ENCODE measurements at places on chromosomes 3 and 15.

- no peak overlapping the region for H3K4me3 ChIP-seq
- no peaks in the 10 kb centered on the region for H3K36me3 ChIP-seq
- DNase-seq, result no peak
- H3K27ac ChIP-seq, result no peak overlapping the region
Observed at GRCh38 chr3:167350245-167350862, 29.7 kb downstream of the ZBBX start.

GRCh38 chr15:64144192-64144564 is 7.4 kb upstream of the SNX22 start:
- H3K27ac ChIP-seq, result no peak overlapping the region
- H3K4me1 ChIP-seq, result peaks cover 7% of the 10 kb centered on the region
- DNase-seq, result no peak
- no peaks in the 10 kb centered on the region for H3K36me3 ChIP-seq
- peak overlapping the region; percentile 66 for H3K4me3 ChIP-seq

- H3K36me3 ChIP-seq, result no peaks in the 10 kb centered on the region
- peaks cover 35% of the 10 kb centered on the region for H3K27me3 ChIP-seq
- DNase-seq, result no peak
- no peaks in the 10 kb centered on the region for H3K4me1 ChIP-seq
Observed at GRCh38 chr3:71838406-71838805, 53.5 kb upstream of the PROK2 start.

- no peak overlapping the region for H3K4me3 ChIP-seq
- DNase-seq, result no peak
- no peaks in the 10 kb centered on the region for H3K36me3 ChIP-seq
Observed at GRCh38 chr15:83215306-83215705, 7.7 kb upstream of the HDGFL3 start.

DNA sequence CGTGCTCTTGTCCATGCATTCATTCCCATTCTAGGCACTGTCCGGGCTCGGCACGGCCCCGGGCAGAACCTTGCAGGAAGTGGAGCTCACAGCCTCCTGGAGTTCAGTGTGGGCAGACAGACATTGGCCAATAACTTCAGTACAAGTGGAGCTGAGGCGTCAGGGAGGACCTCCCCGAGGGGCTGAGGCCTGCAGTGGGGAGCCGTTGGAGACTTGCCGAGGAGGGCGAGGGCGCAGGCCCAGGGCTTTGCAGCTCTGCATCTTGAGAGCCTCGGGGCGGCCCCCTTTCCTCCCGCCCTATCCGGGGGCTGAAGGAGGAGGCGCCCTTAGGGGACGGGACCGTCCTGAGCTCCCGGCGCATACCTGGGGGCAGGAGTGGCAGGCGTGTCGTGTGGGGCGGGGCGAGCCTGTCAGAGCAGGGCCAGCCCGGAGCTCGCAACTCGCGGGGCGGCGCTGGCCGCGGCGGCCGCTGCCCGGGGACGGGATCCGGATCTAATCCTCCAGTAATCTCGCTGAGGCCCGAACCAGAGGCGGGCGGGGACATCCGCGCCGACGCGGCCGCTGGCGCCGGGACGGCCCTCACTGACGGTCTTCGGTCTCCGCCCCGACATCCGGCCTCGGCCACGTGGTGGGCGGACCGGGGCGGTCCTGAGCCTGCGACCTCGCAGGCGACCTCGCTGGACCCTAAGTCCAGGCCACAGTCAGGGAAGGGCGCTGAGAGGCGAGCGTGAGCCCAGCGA is at the start of gene ACY1:
Gene ACY1 (plus strand): TSS at position 698 of the 740 bp plus-strand sequence. CDS start 530 bp downstream, outside the sequence.
- peak within 1 kb of the TSS; percentile 97 for H3K4me3 ChIP-seq
- no peaks in the 10 kb centered on the region for H3K27me3 ChIP-seq
- H3K27ac ChIP-seq, result peak within 1 kb of the TSS; percentile 78
- H3K4me1 ChIP-seq, result peaks cover 17% of the 10 kb centered on the region
- no peaks in the 10 kb centered on the region for H3K36me3 ChIP-seq
- DNase-seq, result peak; percentile 73

DNA sequence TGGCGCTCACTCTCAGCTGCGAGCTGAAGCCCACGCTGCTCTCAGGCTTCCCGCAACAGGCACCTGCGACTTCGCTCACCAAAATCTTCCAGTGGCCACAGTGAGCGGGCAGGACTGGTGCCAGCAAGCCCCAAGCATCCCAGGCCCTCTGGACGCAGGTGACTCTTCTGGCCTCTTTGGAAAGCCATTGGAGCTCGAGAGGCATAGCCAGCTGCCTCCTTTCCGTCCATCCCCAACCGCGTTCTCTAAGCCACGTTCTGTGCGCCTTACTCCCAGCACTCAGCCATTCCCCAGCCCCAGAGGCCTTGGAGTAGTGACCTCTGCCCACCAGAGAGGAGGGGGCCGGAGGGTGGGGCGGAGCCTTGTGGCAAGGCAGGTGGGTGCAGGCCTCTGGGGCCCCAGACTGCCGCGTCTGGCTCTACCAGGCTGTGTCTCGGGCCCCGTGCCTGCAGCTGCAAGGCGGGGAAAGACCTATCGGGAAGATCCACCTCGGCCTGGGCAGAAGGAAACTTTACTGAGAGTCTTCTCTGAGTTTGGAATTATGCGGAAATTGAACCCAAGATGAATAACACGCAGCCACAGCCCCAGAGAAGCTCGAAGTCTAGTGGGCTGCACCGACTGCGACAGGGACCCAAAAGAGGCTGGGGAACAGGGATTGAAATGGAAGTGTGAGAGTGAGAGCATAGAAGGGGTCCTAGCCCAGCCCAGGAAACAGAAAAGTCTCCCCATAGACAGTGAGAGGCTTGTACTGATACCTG is 3.6 kb upstream of the SOX14 start:
- DNase-seq, result no peak
- H3K4me3 ChIP-seq, result no peak overlapping the region
- no peaks in the 10 kb centered on the region for H3K36me3 ChIP-seq
- peaks cover 2% of the 10 kb centered on the region for H3K4me1 ChIP-seq

GRCh38 chr3:41075975-41076374 is 123.3 kb upstream of the CTNNB1 start:
- H3K27me3 ChIP-seq, result peaks cover 13% of the 10 kb centered on the region
- no peaks in the 10 kb centered on the region for H3K36me3 ChIP-seq
- peaks cover 7% of the 10 kb centered on the region for H3K4me1 ChIP-seq

DNA sequence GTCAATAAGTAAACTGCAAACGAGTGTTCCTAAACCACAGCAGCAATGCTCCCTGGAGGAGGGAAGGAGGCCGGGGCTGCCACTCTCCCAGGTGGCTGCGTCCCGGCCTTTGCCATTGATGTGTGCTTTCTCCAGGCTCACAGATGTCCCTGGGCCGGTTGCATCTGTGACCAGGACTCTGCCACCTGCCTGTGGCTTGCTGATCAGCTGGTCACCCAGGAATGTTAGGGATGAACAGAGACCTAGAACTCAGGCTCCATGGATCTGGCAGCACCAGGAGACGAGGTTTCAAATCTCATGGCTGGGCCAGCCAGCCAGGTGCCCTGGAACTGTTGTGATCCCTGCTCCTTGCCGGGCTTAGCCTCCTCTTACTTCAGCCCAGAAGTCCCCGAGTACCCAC is 65.7 kb downstream of the KLF15 start:
- DNase-seq, result no peak
- H3K27ac ChIP-seq, result no peak overlapping the region
- H3K4me3 ChIP-seq, result no peak overlapping the region
- no peaks in the 10 kb centered on the region for H3K36me3 ChIP-seq
- H3K4me1 ChIP-seq, result peaks cover 2% of the 10 kb centered on the region

DNA sequence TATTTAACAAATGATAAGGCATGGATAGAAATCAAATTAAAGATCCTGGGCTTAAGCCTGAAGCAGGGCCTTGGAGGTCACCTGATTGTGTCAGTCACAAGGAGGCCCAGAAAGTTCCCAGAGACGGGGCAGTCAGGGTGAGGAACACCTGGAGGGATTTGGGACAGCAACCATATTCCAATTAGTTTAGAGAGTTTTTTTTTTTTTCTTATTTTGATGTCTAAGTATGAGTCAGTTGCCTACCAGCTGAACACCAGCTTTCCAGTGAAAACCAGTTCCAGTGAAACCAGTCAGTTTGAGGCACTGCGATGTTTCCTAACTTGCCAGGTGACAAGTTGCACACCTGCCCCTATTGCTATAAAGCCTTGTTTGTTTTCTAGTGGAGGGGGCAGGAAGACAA is 350.7 kb upstream of the AZI2 start:
- no peaks in the 10 kb centered on the region for H3K4me1 ChIP-seq
- no peaks in the 10 kb centered on the region for H3K36me3 ChIP-seq
- DNase-seq, result no peak
- H3K27me3 ChIP-seq, result no peaks in the 10 kb centered on the region

- H3K27ac ChIP-seq, result no peak overlapping the region
- H3K27me3 ChIP-seq, result peaks cover 9% of the 10 kb centered on the region
- H3K36me3 ChIP-seq, result no peaks in the 10 kb centered on the region
- no peak for DNase-seq
- peaks cover 6% of the 10 kb centered on the region for H3K4me1 ChIP-seq
Observed at GRCh38 chr15:79007066-79007465, 62.2 kb upstream of the CTSH start.

GRCh38 chr3:108006077-108006771 is 84.6 kb downstream of the CD47 start:
- no peaks in the 10 kb centered on the region for H3K27me3 ChIP-seq
- H3K27ac ChIP-seq, result no peak overlapping the region
- no peak overlapping the region for H3K4me3 ChIP-seq
- no peaks in the 10 kb centered on the region for H3K36me3 ChIP-seq

- H3K27me3 ChIP-seq, result no peaks in the 10 kb centered on the region
- no peak overlapping the region for H3K4me3 ChIP-seq
- H3K36me3 ChIP-seq, result no peaks in the 10 kb centered on the region
- DNase-seq, result no peak
Observed at GRCh38 chr3:117887901-117888300, 1146.7 kb downstream of the IGSF11 start.

DNA sequence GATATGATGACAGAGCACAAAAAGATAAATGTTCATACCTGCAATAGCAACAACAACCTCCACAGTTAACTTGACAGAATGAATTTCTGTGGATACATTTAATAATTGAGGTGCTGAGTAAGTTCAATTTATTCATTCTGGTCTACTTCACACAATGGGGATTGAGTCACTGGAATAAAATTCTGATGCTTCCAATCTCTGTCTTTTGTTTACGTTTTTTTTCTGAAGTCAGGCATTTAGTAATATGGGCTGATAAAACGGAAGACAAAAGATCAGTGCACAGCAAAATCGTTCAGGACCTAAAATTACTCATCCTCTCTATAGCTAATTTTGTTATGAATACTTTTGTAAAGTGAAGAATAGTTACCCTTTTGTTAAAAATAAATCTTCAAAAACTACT is 565.9 kb upstream of the CCDC54 start:
- H3K36me3 ChIP-seq, result no peaks in the 10 kb centered on the region
- H3K4me1 ChIP-seq, result no peaks in the 10 kb centered on the region
- H3K4me3 ChIP-seq, result no peak overlapping the region
- H3K27me3 ChIP-seq, result peaks cover 17% of the 10 kb centered on the region

GRCh38 chr3:140341817-140342403 is 336.0 kb upstream of the TRIM42 start:
- no peak overlapping the region for H3K27ac ChIP-seq
- no peaks in the 10 kb centered on the region for H3K27me3 ChIP-seq
- no peaks in the 10 kb centered on the region for H3K4me1 ChIP-seq
- no peak for DNase-seq
- no peaks in the 10 kb centered on the region for H3K36me3 ChIP-seq
- H3K4me3 ChIP-seq, result no peak overlapping the region

- no peaks in the 10 kb centered on the region for H3K27me3 ChIP-seq
- H3K36me3 ChIP-seq, result no peaks in the 10 kb centered on the region
- H3K4me3 ChIP-seq, result no peak overlapping the region
- no peak for DNase-seq
- H3K4me1 ChIP-seq, result no peaks in the 10 kb centered on the region
Observed at GRCh38 chr3:62647711-62648110, 227.5 kb downstream of the CADPS start.

- no peaks in the 10 kb centered on the region for H3K36me3 ChIP-seq
- H3K27ac ChIP-seq, result no peak overlapping the region
- H3K4me1 ChIP-seq, result no peaks in the 10 kb centered on the region
- no peak for DNase-seq
- peaks cover 21% of the 10 kb centered on the region for H3K27me3 ChIP-seq
- no peak overlapping the region for H3K4me3 ChIP-seq
Observed at GRCh38 chr15:87850916-87851315, 405.6 kb downstream of the NTRK3 start.

DNA sequence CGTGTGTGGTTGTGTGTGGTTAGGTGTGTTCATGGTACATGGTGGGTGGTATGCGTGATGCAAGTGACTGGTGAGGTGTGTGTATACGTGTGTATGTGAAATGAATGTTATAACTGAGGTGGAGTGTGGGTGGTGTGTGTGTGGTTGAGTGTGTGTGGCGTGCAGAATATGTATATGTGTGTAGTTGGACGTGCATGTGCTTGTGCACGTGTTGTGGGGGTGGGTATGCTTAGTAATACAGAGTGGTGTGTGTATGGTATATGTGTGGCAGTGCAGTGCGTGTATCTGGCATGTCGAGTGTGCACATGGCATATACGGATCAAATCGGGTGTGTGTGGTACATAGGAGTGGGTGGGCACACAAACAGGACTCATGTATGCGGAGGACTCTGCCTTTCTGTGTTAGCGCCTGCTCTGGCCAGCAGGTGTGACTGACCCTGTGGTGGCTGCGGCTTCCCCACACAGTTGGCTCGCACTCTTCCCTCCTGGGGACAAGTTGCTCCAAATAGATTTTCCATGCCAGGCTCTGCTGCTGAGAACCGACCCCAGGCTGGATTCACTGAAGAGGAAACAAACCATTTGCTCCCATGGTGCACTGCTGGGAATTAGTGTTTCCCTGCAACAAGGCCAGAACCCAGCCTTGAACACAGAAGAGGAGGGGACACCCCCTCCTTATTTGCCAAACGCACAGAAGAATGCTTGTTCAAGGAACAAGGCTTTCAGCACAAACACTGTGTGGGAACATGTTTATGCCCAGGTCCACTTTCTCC is 1.2 kb upstream of the C3orf70 start:
- peaks cover 47% of the 10 kb centered on the region for H3K27me3 ChIP-seq
- H3K4me1 ChIP-seq, result peaks cover 5% of the 10 kb centered on the region
- H3K4me3 ChIP-seq, result no peak overlapping the region
- H3K36me3 ChIP-seq, result peaks cover 3% of the 10 kb centered on the region

GRCh38 chr3:181717549-181718171 is 5.9 kb downstream of the SOX2 start:
- no peak for DNase-seq
- no peak overlapping the region for H3K4me3 ChIP-seq

DNA sequence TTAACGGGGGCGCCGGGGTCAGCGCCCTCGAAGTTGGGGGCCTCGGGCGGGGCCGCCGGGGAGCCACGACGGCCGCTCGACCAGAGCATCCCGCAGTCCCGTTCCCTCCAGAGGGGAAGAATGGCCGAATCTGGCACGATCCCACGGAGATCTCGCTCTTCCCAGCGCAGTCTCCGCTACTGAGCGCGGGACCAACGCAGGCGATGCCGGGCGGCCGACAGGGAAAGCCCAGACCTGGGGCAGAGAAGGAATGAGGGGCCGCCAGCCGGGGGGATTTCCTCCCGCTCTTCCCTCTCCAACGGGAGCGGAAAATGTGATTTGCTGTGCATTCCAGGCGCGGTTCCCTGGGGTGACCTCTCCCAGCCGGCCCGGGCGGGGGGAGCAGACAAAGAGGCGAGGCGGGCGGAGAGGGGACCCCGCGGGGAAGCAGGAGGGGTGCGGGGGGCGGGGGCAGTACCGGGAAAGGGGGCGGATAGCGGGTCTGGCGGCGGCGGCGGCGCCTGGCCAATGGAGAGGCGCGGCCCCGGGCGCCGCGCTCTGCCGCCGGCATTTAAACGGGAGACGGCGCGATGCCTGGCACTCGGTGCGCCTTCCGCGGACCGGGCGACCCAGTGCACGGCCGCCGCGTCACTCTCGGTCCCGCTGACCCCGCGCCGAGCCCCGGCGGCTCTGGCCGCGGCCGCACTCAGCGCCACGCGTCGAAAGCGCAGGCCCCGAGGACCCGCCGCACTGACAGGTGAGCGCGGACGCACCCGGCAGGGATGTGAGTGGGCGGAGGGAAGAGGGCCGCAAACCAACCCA is at the start of gene GREM1:
Gene GREM1 (plus strand): TSS at position 579 of the 801 bp plus-strand sequence. CDS start 12,687 bp downstream, outside the sequence.
- H3K4me3 ChIP-seq, result peak within 1 kb of the TSS; percentile 75
- peaks cover 69% of the 10 kb centered on the region for H3K27me3 ChIP-seq
- peaks cover 4% of the 10 kb centered on the region for H3K36me3 ChIP-seq
- H3K4me1 ChIP-seq, result peaks cover 13% of the 10 kb centered on the region
- no peak within 1 kb of the TSS for H3K27ac ChIP-seq

Measured in T-helper 17 cell (primary cell).